ENCODE measurements at places on chromosomes 12 and 14. TPM values are rescaled to one million over a fixed set of nuclear protein-coding genes. Genes with fewer than 3 reads are reported as not detected.

DNA sequence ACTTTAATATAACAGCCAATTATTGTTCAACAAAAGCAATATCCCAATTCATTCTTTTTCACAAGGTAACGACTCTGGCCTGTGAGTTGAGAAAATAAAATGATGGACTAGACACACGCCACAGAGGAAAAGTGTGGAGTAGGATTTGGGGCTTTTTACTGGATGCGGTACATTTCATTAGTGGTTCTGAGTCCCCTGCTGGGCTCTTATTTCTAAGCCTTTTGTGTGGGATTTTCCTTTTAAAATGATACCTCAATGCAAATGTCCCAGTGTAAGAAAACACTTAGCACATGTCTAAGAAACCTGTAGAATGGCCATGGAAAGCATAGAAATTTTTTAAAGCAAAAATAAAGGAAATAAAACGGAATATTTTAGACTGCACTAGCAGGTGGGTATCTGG is 73.4 kb downstream of the C12orf42 start:
- DNase-seq, result no peak

DNA sequence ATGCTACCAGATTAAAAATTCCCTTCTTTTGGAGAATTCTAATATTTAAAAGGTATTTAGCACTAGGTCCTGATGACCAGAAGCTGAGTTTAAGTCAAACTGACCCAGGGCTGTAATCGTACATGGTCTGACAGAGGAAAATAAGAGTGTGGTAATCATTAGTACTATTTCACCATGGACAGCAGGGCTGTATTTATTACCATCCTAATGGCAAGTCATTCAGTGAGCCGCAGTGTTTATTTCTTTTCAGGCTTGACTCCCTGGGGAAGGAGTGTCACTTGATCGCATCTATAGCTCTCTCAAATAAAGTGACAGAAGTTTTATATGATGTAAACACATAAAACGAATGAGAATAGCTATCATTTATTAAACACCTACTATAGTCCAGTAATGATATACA is 261.8 kb downstream of the BTG1 start:
- DNase-seq, result no peak

Gene SIRT4
- 0.40 TPM for total RNA-seq

- DNase-seq, result no peak
Observed at GRCh38 chr14:39617537-39617936, 185.3 kb upstream of the FBXO33 start.

Gene APOF
- not detected for total RNA-seq

Gene GYS2
- total RNA-seq, result not detected

DNA sequence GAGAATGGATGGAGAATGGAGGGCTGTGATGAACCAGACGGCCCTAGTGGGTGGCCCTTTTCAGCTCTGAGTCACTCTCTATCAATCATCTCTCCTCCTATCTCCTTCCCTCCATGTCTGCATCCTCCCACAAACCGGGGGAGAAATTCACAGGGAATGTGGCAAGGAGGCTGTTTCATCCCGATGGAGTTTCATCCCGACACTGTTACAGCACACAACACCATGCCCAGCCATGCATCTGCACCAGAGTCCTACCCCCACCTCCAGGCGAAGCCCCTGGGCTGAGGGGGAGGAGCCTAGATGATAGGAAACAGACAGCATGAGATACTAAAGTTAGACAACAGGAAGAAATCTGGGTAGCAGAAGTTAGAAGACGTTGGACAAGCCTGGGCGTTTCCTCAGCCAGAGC is 20.8 kb downstream of the SLC8B1 start:
- no peak for DNase-seq

- no peak for DNase-seq
Observed at GRCh38 chr12:52667509-52667908, 12.7 kb downstream of the KRT1 start.

DNA sequence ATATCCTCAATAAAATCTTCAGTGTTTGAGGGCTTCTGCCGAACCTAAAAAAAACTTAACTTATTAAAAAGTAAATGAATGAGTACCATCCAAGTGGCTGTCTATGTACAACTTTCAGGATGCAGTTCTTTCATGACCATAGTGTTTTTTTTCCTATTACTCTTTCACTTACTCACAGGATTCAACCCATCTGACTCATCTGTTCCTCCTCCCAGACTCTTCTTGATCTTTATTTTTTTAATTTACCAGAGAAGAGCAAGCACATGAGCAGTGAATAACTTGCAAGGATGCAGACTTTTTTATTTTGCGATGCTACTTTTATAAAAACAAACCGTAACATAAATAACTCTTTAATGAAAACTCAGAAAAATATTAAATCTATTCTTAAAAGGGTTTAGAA is 24.5 kb downstream of the RECQL start:
- DNase-seq, result peak; percentile 80

Gene CACNB3
- 13.3 TPM for total RNA-seq

GRCh38 chr14:68577802-68578541 is 214.9 kb downstream of the ZFP36L1 start:
- DNase-seq, result peak; percentile 93

Gene SCNN1A
- 0.11 TPM for total RNA-seq

Gene KRT82
- total RNA-seq, result not detected

DNA sequence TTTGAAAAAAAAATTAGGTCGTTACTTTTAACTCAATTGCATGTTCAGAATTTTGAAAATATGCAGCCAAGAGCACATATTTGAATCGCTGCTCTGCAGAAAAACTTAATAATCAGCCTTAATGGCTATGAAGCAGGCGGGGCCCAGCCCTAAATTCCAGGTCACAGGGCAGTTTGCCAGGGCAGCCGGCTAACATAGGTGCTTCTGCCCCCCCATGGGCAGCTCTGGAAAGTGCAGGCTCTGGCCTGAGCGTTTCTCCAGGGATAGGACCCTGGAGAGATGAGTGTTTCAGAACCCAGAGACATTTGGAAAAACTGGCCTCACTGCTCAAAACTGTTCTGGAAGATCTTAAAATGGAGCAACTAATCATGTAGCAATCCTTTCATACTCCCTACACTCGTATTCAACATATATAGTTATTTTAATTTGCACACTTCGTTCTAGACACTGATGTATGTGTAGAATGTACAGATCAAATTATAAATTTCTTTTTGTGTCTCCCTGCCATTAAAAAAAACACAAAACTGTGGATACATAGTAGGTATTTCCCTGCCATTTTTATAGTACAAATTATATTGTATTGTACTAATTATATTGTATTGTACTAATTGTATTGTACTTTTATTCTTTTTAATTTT is 26.0 kb upstream of the PTGR2 start:
- peak; percentile 66 for DNase-seq

DNA sequence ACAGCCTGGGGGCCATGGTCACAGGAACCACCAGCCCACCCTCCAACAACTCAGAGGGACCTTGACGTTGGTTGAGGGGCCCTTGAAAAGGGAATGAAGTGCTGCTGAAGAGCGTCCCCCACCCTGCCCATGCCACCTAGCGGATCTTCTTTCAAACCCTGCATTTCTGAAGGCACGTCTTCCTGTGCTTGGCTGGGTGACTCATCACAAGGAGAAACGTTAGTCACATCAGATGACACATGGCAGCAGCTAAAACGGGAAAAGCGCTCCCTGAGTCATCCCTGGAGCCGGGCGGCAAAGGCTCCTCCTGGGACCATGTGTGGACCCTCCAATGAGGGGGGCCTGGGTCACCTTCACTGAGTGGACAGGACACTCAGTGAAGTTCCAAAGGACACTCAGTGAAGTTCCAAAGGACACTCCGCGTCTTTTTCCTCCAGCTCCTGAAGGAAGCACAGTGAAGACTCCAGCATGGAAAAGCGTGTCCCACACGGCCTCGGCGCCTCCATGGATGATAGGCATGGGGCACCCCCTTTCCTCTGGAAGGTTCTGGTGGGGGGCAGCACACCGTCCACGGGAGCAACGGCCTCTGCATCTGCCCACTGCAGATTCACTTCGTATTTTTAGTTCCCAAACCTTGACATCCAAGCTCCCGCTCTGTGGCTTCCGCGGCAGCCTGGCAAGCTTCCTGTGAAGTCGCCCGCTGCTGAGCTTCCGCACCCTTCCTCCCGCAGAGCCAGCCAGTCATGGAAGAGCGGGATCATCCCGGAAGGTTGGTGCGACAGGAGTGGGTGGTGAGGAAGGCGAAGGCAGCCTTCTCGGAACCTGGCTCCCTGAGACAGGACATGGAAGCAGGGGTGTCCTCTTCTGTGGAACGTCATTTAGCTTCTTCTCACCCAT is 383.4 kb downstream of the VRK1 start:
- DNase-seq, result peak; percentile 95

- no peak for DNase-seq
Observed at GRCh38 chr14:20612403-20612802, 21.2 kb upstream of the RNASE12 start.

Gene WNT5B
- 29.2 TPM for total RNA-seq

GRCh38 chr12:49776858-49777257 is 35.5 kb downstream of the TMBIM6 start:
- DNase-seq, result no peak

GRCh38 chr12:94297876-94298505 is 149.6 kb downstream of the PLXNC1 start:
- no peak for DNase-seq

- DNase-seq, result no peak
Observed at GRCh38 chr14:81555051-81555450, 21.4 kb upstream of the SEL1L start.

Data from HT1080 (cell line).